Brain (organoid and tissue), 16 donors: ENCODE measurements at places on chromosomes 3 and 15. TPM values are rescaled to one million over a fixed set of nuclear protein-coding genes. Genes with fewer than 3 reads are reported as not detected.

Gene ATP1B3
- 75.2 TPM for polyA plus RNA-seq

Gene EPM2AIP1
- polyA plus RNA-seq = 8.7 TPM

Gene BTD
- 16.5 TPM for polyA plus RNA-seq

Gene DNAJA4
- 24.2 TPM for polyA plus RNA-seq

Gene GOLGA8T
- not detected for polyA plus RNA-seq

Gene ADAMTSL3
- polyA plus RNA-seq = 0.98 TPM

Gene ANKUB1
- not detected for polyA plus RNA-seq
